Stimulated activated CD8-positive, alpha-beta memory T cell treated with anti-CD3 and anti-CD28 coated beads, Interleukin-15, amount 100 ng/mL, for 4 hours (primary cell): ENCODE measurements at places on chromosomes 6 and 20.

DNA sequence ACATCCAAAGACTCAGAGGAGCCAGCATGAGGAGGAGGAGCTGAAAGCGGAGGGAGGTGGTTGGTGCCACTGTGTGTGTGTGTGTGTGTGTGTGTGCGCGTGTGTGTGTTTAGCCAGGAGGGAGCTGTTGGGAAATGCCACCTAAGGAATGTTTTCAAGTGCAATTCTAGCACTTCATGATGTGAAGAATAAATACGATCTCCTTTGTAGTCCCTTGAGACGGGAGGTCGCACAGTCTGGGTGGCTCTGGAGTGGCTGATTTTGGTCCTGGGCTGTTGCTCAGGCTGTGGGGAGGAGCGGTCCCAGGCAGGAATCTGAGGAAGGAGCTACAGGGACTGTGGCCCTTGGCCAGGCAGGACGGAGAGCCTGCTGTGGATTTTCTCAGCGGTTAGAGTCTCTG, 93.7 kb downstream of the PPP1R14C start:
- DNase-seq: no peak

DNA sequence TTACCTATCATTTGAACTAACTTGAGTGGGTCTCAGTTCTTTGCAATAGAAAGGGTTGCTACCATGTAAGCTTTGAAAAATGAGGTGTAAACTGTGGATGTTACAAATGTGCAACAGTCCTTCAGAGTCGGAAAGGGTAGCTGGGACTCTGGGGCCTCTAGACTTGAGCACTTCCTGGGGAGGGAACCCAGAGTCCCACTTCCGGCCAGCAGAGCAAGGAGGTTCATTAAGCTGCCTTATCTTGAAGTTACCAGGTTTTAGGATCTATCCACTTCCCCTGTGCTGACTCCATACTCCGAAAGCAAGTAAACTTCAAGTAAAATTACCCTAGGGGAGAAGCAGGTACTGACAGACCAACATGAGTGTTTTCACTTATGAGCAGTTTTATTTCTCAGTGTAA, 9.4 kb downstream of the TRIM10 start:
- no peak for DNase-seq

- no peak for DNase-seq
Observed at GRCh38 chr6:18536591-18537055, 149.5 kb downstream of the RNF144B start.

- no peak for DNase-seq
Observed at GRCh38 chr20:39851459-39851858, 837.6 kb downstream of the MAFB start.
